ENCODE measurements at places on chromosomes 4 and X.

- peak; percentile 11 for DNase-seq
These were observed 28.7 kb downstream of the INPP4B start for GRCh38 chr4:142817442-142817841.

DNA sequence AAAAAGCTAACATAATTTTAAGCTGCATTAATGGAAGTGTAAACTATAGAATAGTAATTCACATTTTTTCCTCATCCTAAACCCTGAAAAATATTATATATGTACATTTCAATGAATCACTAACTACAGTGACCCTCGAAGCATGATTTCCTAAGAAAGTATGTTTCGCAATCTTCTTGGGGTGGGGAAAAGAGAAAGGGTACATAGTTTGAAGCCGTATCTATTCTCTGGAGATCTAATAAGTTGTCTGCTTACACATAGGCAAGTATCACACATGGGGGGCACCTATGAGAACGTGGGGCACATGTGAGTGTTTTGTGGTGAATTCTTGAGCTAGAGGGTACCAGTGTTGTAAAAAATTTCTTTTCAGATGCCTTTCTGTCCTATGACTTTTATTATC, 71.2 kb downstream of the JADE1 start:
- DNase-seq: no peak

- no peak for DNase-seq
These were observed 1.3 kb downstream of the SYP start for GRCh38 chrX:49198540-49199314.

- no peak for DNase-seq
These were observed 771.3 kb downstream of the RAB28 start for GRCh38 chr4:12712648-12713339.

GRCh38 chr4:173499658-173500535, 30.1 kb downstream of the HAND2 start:
- no peak for DNase-seq

GRCh38 chr4:54971474-54971950, 153.9 kb downstream of the KDR start:
- DNase-seq: peak; percentile 21

DNA sequence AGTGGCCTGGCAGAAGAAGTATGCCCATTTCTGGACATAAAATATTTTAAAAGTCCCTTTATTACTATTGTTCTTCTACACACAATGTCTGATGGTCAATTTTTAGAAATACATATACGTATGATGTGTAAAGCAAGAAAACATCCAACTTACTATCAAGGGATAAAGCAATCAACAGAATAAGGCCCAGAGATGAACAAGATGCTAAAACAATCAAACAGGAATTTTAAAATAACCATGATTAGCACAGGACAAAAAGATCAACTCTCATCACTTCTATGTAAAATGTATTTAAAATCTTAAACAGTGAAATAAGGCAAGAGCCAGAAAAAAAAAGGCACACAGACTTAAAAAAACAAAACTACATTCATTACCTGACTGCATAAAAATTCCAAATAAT, 60.9 kb downstream of the MTNR1A start:
- no peak for DNase-seq

- DNase-seq: no peak
These were observed 16.3 kb upstream of the ESX1 start for GRCh38 chrX:104270916-104271512.

DNA sequence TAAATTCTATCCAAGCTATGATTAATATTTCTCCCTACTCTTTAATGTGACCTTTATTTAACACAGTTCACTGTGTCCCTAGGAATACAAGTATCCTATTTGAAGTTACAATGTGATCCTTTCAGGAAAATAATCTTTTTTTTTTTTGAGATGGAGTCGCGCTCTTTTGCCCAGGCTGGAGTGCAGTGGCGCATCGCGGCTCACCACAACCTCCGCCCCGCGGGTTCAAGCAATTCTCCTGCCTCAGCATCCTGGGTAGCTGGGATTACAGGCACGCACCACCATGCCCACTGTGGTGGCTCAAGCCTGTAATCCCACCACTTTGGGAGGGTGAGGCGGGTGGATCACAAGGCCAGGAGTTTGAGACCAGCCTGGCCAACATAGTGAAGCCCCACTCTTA, 21.9 kb downstream of the TBCK start:
- DNase-seq: no peak

GRCh38 chr4:26029568-26030131, 115.6 kb downstream of the SMIM20 start:
- DNase-seq: no peak

DNA sequence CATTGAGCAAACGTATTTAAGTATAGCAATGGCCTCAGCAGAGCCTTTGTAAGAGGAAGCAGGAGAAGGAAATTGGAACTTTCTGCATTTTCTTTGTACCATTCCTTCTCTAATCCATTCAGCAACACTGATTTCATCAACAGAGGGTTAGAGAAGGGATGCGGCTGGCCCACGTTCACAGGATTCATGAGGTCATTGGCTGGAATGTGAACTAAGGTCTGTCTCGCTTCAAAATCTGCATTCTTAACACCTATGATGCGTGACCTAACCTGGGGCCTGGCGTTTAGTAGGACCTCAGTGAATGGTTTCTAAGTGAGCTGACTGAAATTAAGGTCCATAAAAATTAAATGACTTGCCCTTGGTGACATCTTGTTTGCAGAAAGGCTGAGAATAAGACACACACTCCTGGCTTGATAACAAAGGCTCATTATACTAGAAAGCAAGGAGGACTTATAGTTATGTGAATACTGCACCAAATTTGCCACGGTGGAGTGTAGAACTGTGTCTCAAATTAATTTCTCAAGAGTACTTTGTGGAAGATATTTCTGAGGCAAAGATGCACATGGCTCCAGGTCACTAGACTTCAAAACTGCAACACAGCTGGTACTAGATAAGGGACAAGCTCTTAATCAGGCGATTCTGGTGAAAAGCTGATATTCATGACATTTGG, 25.4 kb downstream of the FGFBP1 start:
- DNase-seq: no peak

- DNase-seq: peak; percentile 16
These were observed 956 bp downstream of the TMEM154 start for GRCh38 chr4:152678841-152679240.

DNA sequence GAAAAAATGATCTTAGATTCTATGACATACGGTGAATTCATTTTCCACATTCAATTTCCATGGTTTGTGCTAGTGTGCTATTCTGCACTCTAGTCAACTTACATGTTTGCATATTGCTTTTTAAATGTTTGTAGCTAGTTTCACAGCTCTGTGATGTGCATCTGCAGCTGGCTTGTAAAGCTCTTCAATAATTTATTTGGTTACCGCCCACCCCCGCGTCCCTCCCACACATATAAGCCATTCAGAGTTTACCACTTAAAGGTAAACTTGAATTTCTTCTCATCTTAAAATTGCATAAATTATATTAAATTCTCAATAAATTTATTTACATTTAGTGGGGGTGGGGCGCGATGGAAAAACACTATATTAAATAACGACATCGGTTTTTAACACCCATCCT, 291 bp upstream of the NBDY start:
- DNase-seq: no peak

DNA sequence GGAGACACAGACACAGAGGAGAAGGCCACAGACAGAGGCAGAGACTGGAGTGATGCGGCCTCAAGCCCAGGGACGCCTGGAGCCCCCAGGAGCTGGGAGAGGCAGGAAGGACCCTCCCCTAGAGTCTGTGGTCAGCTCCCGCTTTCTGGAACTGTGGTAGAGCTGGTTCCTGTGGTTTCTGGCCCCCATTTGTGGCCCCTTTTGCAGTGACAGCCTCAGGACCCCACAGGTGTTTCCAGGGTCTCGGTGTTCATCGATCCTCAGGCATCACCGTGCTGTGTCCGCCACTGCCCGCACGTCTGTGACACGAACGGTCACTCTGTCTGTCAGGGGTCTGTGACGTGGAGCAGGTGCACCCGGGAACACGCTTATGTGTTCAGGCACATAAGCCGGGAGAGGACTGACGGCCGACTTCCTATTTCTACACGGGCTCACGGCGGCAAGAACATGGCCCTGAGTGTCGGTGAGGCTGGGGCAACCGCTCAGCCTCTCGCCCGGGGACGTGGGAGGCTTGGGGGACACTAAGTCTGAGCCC, 7.9 kb downstream of the GTPBP6 start:
- DNase-seq: no peak

GRCh38 chr4:144709159-144709558, 63.2 kb downstream of the HHIP start:
- no peak for DNase-seq

DNA sequence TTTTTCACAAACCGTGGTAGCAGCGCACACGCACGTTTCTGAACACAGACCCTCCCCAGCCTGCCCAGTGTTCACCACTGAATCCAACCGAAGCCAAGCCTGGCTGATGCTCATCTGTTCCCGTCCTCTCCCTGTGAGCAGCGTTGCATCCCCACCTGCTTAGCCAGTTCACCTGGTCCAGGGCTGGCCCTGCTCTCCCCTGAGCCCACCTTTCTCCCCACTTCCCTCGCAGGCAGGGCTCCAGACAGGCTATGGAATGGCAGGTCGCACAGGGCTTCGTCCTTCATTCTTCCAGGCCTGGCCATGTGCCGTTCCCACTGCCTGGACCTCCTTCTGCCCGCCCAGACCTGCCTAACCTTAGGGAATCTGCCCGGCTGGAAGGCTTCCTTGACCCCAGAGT, 246.9 kb downstream of the EVC2 start:
- no peak for DNase-seq

GRCh38 chr4:3364634-3365314, 72.0 kb downstream of the RGS12 start:
- no peak for DNase-seq

- no peak for DNase-seq
These were observed 1.5 kb downstream of the SPANXN4 start for GRCh38 chrX:143027275-143027674.

DNA sequence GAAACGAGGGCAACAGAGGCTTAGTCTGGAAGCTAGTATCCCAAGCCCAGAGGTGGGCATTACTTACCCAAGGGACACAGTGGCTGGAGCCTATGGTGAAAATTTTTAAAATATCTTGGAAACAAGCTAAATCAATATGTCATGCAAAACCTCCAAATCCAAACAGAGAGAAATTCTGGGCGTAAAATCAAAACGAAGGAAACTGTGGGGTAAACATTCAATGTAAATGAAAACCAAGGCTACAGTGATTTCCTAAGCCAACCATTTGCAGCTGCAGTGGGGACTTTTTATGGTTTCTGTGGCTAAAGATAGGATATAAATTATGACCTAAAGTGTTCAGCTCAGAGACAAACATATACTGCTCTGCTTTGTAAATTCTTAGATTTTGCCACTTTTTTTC, 507.7 kb upstream of the DIAPH2 start:
- no peak for DNase-seq

DNA sequence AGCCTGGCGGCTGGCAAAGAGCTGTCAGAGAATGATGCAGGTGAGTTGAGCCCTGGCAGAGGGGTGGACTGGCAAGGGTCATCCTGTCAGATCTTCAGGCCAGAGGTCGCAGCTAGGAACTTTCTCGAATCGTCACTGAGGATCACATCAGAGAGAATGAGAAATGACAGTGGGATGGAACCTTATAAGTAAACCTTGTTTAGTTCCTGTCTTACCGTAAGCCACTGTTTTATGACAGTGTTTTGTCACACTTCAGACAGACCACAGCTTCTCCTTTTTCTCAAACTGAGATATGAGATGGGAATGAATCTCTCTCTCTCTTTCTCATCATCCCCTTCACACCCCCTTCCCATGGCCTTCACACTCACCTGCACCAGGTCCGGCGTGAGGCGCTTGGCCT, 9.3 kb downstream of the DIPK2B start:
- no peak for DNase-seq

GRCh38 chr4:152072001-152072485, 311.2 kb upstream of the GATB start:
- no peak for DNase-seq

- no peak for DNase-seq
These were observed 27.1 kb upstream of the ZNF330 start for GRCh38 chr4:141193516-141194034.

DNA sequence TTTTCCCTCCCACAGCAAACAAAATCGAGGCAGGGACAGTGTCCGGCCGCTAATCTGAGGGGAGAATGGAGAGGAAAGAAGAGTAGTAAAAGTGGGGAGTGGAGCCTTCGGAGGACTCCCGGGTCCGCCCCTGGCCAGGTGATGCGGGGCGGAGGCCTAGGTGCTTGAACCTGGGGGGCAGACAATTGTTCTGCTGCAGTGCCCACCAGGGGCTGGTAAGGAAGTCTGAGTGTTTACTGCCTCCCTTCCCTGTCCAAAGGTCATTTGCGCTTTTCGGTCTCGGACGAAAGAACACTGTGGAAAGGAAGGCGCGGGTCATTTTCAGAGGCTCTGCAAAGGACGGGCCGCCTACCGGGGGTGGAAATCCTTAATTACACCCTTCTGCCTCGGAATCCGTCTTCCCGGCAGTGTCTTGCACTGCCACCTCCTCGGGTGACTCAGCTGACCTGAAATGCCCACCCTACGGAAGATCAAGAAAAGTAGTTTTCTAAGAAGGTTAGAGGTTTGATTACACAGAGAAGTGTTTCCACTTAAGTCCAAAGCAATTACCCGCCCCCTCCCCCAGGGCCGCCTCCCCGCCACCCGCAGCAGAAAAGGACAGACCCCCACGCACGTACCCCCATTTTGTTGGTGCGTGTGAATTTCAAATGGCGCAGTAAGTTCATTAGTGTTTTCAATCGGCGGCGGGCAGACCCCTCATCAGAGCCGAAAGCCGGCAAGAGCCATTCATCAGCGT, 99.9 kb upstream of the TENM3 start:
- DNase-seq: no peak

DNA sequence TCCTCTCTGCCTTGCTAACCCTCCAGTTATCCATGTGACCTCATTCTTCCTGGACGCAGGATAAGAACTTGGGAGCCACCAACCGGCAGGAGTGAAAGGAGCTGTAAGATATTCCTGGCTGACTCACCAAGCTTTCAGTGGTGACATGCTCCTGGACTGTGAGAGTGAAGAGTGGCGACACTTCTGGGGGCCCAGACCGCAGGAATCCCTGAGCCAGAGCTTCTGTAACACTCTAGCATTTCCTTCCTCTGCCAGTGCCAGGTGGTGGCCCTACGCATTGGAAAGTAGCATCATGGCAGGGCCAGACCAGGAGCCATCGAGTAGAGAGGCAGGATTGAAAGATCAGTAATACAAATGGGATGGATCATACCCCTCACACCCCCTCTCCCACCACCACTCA, 474.3 kb downstream of the ACTRT1 start:
- no peak for DNase-seq

GRCh38 chr4:146637621-146638332, 916 bp upstream of the POU4F2 start:
- no peak for DNase-seq

DNA sequence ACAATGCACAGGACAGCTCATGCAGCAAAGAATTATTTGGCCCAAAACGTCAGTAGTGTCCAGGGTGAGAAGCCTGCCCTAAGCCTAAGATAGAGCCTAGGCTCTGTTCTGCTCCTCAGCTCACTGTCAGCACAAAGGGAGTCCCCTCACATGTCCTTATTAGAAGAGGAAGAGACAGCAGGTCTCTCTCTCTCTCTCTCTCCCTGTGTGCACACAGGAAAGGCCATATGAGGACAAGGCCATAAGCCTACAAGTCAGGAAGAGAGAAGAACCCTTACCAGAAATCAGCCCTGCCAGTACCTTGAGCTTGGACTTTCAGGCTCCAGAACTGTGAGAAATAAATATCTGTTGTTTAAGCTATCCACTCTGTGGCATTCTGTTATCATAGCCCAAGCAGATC, 20.4 kb downstream of the FAM184B start:
- DNase-seq: no peak

- no peak for DNase-seq
These were observed 4.0 kb downstream of the JAKMIP1 start for GRCh38 chr4:6196324-6196723.

- DNase-seq: no peak
These were observed 2.8 kb upstream of the AMTN start for GRCh38 chr4:70515367-70516250.
